SK-MEL-5 (cell line): ENCODE measurements at places on chromosomes 11 and 22. TPM values are rescaled to one million over a fixed set of nuclear protein-coding genes. Genes with fewer than 3 reads are reported as not detected.
A peak's percentile ranks its signal among the peaks of the same experiment; 100 is the strongest.

DNA sequence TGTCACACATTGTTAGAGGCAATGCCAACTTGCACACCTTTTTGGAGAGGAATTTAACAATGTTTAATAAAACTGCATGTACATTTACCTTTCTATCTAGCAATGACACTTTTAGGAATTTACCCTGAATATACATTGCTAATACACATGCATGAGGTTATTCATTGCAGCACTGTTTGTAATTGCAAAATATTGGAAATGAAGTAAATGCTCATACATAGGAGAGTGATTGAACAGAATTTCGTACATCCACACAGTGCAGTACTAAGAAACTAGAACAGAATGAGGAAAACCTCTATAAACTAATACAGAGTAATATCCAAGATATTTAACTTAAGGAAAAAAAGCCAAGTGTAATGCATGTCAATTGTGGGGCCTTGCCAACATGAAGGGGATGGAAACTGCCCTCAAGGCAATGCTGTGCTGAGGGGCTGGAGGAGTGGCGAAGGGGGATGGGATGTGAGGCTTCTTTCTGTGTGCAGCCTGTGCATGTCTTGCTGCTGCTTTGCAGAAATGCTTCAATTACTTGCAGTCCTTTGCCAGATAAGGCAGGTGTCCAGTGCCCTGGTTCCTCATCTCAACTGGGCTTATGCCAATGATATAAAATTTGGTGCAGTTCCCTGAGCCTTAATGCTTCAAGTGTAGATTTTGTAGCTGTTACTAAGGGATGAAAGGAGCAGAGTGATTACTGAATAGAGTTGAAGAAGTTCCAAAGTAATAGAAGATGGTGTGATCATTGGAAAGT, 96.1 kb downstream of the GRIA4 start:
- no peak for DNase-seq

GRCh38 chr11:130472434-130472961, 24.1 kb downstream of the ADAMTS15 start:
- no peak for DNase-seq

- no peak for DNase-seq
These were observed 45.8 kb upstream of the MYH9 start for GRCh38 chr22:36433318-36434231.

GRCh38 chr11:103652013-103652412, 384.4 kb upstream of the DDI1 start:
- no peak for DNase-seq

DNA sequence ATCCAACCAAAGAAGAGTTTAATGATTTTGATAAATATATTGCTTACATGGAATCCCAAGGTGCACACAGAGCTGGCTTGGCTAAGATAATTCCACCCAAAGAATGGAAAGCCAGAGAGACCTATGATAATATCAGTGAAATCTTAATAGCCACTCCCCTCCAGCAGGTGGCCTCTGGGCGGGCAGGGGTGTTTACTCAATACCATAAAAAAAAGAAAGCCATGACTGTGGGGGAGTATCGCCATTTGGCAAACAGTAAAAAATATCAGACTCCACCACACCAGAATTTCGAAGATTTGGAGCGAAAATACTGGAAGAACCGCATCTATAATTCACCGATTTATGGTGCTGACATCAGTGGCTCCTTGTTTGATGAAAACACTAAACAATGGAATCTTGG, 23.9 kb downstream of the KDM4D start:
- DNase-seq: no peak

- DNase-seq: no peak
These were observed 32.4 kb upstream of the ETS1 start for GRCh38 chr11:128619540-128620308.

GRCh38 chr11:11814614-11815452, 26.9 kb upstream of the USP47 start:
- DNase-seq: no peak

- DNase-seq: no peak
These were observed 15.3 kb downstream of the KCNJ5 start for GRCh38 chr11:128906185-128907050.

DNA sequence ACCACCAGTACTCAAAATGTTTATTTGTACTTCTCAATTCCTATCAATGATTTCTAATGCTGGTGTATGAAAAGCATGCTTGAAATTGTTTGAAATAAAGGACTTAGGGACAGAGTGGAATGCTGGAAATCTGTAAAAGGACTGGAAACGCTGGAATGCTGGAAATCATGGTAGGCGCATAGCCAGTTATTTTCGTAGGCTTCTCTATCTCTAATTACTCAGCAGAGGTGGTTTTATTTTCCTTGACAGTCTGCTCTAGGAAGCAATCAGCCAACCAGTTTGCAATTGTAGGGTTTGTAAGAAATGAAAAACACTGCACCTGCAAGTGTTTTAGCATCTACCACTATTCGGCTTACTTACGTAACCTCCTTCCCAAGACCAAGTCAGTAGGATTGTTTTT, 788 bp downstream of the LIN7C start:
- DNase-seq: no peak

- DNase-seq: no peak
These were observed 14.4 kb downstream of the ETS1 start for GRCh38 chr11:128572965-128573364.

DNA sequence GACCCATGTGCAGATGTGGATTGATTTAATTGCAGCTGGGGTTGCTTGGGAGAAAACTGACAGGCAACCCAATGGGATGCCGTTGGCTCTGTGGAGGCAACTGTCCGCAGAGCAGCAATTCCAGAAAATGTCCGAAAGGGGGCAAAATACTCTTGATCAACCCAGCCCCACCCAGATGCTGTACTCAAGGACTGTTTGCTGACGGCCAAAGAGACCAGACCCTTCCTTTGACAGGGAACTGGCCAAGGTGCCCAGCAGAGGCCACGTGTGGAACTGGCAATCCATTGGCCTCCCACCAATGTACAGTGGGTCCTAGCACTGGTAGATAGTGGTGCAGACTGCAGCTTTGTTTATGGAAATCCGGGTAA, 29.7 kb upstream of the KCNA4 start:
- peak; percentile 76 for DNase-seq

GRCh38 chr22:50057278-50058060, 629 bp downstream of the TTLL8 start:
- DNase-seq: no peak

GRCh38 chr11:70169127-70169526, 34.0 kb upstream of the FADD start:
- no peak for DNase-seq

IL18 gene
- total RNA-seq: 0.71 and 1.3 TPM in 2 replicates

OR52H1 gene
- total RNA-seq: not detected in 2 replicates

OR8D1 gene
- total RNA-seq: not detected in 2 replicates

POU2AF3 gene
- total RNA-seq: not detected in 2 replicates

MMP12 gene
- total RNA-seq: not detected in 2 replicates

OR8H3 gene
- total RNA-seq: not detected in 2 replicates

OSBP2 gene
- 1.6 and 1.8 TPM in 2 replicates for total RNA-seq
